Activated CD4-positive, alpha-beta T cell treated with anti-CD3 and anti-CD28 coated beads, Interleukin-2, amount 50 U/mL, for 1 hour (primary cell): ENCODE measurements at places on chromosomes 11 and 22.

DNA sequence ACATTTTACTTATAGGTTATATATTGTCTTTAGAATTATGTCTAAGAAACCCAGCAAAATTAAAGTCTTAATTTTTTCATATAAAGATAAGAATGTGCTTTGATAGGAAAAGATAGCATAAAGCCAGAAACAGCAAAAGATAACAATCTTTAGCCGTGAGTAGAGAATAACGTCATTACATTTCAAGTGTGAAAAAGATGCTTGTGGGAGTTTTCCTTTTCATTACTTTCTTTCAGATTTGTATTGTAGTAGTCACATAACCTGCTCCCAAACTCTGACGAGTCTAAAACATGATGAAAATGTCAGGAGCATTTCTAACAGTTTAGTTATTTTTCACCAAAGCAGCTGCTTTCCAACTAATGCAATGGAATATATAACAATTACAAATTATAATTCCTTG lies 31.3 kb downstream of the ARFGAP3 start:
- DNase-seq = no peak

DNA sequence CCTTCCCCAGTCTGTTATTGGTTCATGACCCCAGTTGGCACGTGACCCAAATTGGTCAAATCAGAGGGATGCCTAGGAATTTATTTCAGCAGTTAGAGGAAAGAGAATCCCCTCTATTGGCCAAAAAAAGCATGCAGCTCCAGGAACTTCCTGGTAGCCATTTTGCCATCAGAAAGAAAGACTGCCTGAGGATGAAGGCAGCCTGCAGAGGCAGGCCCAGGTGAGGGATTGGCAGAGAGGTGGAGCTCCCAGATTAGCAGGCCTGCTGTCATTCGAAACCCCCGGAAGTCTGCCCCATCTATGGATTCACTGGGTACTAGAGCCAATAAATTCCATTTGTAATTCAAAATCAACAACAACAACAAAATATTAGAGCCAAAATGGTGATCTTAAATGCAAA lies 207.6 kb downstream of the CWF19L2 start:
- DNase-seq = no peak

DNA sequence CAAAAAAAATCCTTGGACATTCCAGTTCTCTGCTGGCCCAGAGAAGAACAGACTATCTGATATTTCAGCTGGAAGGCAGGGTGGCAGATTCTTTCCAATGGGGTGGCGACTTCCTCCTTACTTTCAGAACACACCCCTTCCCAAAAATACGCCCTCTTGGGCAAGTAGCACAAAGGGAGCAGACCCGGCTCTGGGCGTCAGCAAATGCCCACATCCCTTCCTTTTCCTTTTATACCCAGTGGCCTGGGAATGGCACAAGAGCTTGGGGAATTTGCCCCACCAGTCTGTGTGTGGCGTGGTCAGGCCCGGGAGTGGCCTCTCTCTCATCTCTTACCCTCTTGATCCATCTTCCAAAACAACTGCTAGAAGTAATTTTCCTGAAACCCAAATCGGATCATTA lies 33.0 kb upstream of the NUP160 start:
- DNase-seq = no peak

- no peak for DNase-seq
Observed at GRCh38 chr11:57290288-57290687, 34.5 kb downstream of the TNKS1BP1 start.

- DNase-seq = no peak
Observed at GRCh38 chr11:119912229-119912628, 183.2 kb upstream of the NECTIN1 start.

GRCh38 chr11:118202599-118203422 lies 22.0 kb downstream of the JAML start:
- DNase-seq = peak; percentile 56

DNA sequence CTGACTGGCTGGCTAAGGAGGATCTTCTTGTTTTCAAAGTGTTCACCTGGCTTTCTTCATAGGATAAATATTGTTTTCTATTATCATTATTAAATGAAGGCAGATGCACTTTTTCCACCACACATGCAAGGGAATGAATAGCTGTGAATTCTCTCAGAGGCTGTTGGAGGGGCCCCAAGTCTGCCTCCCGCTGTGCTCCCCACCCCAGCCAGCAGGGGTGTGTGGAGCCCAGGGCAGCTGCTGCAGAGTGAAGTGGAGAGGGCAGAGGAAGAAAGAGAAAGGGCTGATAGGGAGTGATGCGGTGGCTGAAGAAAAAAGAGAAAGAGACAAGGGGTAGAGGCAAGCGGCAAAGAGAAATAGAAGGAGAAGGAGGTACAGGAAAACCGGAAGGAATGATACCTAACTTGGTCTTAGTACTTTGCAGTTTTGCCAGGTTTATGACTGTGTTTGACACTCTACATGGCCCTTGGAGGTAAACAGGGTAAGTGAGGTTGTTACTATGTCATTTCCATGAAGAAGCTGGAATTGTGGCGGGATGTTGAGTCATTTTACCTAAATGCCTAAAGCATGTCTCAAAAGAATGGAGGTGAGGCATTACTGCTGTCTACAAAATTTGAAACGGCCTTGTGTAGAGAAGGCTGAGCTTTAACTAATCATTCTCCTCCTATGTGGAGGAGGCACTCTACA lies 145.7 kb upstream of the B3GAT1 start:
- no peak for DNase-seq

- no peak for DNase-seq
Observed at GRCh38 chr11:17287058-17287457, 10.5 kb downstream of the NUCB2 start.

GRCh38 chr11:75423721-75424120 lies 9.3 kb downstream of the KLHL35 start:
- DNase-seq = no peak

GRCh38 chr22:41177040-41177621 lies 28.0 kb upstream of the L3MBTL2 start:
- no peak for DNase-seq

- DNase-seq = no peak
Observed at GRCh38 chr22:17412232-17412631, 43.0 kb downstream of the CECR2 start.

DNA sequence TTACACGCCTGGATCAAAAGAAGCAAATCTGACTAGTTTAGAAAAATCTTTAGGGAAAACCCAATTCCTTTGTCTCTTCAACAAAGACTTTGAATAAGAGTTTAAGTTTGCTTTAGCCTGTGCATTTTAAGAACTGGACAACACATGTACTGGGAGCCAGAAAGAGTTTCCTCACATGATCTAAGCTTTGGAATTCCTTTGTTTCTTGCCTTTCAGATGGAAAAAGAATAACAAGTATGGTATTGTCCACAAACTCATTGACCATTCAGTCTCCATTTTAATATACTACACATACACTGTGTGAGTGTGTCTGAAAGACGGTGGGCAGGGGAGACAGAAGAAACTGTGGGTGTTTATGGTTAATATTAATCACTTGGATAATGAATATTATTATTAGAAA lies 205.6 kb downstream of the MAML2 start:
- no peak for DNase-seq

- DNase-seq = no peak
Observed at GRCh38 chr11:114412946-114413345, 12.5 kb downstream of the RBM7 start.

DNA sequence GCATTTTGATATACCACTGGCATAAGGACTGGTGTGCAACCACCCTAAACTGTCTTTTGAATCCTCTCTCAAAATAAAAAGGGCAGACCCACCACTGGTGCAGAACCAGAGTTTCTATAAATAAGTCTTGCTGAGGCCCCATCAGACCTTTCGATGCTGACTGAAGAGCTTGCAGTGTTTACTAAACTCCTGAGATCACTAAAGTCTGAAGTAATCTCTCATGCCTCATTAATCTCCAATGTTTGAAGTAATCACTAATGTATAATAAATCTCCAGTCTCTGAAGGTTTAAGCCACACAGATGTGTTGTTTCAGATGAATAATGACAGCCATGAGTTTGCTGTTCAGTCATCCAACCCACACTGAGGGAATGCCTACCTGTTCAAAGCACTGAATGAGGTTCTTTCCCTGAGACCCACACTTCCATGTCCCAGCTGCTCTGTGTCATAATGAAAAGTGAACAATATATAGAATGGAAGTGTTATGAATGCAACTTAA lies 50.6 kb upstream of the DEUP1 start:
- DNase-seq = no peak

GRCh38 chr11:128283451-128283850 lies 303.9 kb downstream of the ETS1 start:
- DNase-seq = no peak
